Stimulated activated CD4-positive, alpha-beta T cell treated with anti-CD3 and anti-CD28 coated beads, Interleukin-4, amount 100 ng/mL, for 24 hours (primary cell): ENCODE measurements at places on chromosomes 12 and 14.

GRCh38 chr14:86858031-86858430 lies 1135.0 kb downstream of the GALC start:
- DNase-seq, result no peak

GRCh38 chr12:94909663-94910062 lies 93.8 kb downstream of the NDUFA12 start:
- no peak for DNase-seq

DNA sequence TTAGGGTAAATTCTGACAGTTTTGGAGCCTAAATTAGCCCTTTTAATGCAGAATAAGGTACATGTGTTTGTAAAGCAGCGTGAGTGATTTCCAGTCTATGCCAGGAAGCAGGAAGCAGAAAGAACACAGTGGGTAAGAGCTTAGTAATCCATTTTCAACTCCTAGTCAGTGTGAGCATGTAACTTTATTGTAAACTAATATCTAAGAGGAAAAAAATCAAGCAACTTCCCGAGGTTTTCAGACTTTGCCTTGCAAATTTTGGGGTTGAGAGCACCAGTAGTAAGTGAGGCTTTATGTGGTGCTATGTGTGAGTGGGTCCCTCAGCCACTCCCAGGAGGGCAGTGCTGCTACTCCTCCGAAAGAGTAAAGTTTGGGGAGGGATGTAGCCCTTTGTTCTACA lies 2.9 kb downstream of the CIPC start:
- DNase-seq, result no peak

GRCh38 chr12:62308201-62308600 lies 48.0 kb downstream of the USP15 start:
- DNase-seq, result no peak
